Glutamatergic neuron (in vitro differentiated cells): ENCODE measurements at places on chromosomes 2 and 18.

DNA sequence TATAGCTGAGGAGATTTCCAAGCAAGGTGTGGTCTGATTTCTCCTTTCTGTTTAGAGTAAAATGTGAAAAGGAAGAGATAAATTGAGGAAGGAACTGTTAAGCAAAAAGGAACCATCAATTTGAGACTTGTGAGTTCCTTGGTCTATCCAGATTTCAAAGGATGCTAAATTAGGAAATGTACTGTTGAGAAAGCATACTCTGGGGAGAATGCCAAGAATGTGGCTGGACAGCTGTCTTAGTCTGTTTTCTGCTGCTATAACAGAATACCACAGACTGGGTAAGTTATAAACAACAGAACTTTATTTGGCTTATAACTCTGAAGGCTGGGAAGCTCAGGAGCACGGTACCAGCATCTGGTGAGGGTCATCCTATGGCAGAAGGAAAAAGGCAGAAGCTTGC, 1097.2 kb downstream of the TDRD15 start:
- DNase-seq = no peak

GRCh38 chr2:65165558-65165957, 35.7 kb upstream of the RAB1A start:
- DNase-seq = no peak

GRCh38 chr2:48209214-48209885, 303.1 kb upstream of the FBXO11 start:
- no peak for DNase-seq

DNA sequence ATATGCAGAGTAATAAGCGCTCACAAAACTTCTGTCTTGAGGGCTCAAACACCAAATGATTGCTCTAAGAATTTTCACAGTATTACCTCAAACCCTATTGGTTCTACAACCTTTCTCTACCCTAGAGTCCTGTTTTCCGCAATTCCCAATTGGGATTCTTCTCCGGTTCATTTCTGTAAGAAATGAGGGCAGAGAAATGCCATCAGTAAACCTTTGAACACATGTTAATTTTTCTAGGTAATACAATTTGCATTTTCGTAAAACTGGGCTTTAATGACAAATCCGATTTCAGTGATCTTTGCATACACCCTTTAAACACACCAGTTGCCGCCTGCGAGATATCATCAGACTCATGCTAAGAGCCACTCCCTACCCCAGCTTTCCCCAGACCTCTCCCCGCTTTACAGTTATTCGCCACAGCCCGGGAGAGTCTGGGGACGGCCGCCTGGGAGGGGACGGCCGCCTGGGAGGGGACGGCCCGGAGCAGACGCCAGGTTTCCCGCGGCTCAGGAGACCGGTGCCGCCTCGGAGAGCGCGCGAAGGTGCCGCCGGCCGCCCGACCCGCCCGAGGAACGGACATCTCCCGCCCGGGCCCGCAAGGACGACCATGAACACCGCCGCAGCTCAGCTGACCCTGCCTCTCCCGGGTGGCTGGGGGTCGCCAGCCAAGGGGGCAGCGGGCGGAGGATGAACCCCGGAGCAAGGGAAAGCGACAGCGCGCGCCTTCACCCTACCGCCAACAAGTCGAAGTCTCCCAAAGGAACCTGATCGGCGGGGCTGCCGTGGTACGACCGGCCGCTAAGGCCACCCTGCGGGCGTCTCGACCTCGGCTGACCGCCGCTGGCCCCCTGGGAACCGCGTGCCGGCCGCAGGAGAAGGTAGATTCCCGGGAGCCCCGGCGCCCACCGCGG, 463 bp downstream of the SMC6 start:
- DNase-seq = peak; percentile 68
